Astrocyte of the spinal cord (primary cell): ENCODE measurements at places on chromosomes 4 and X.

- DNase-seq: no peak
Measured at GRCh38 chr4:26094076-26094475, 180.1 kb downstream of the SMIM20 start.

DNA sequence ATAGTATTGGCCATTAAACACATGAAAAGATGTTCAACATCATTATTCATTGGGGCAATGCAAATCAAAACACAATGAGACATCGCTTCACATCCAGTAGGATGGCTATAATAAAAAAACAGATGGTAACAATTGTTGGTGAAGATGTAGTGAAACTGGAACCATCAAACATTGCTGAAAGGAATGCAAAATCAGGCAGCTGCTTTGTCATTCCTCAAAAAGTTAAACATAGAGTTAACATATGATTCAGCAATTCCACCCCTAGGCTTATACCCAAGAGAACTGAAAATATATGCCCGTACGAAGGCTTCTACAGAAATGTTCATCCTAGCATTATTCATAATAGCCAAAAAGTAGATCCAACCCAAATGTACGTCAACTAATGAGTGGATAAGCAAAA, 144.0 kb upstream of the NAP1L5 start:
- DNase-seq: no peak

- DNase-seq: no peak
Measured at GRCh38 chrX:52216541-52216940, 31.9 kb downstream of the MAGED4 start.

GRCh38 chrX:41543668-41544067, 96.5 kb downstream of the NYX start:
- no peak for DNase-seq

DNA sequence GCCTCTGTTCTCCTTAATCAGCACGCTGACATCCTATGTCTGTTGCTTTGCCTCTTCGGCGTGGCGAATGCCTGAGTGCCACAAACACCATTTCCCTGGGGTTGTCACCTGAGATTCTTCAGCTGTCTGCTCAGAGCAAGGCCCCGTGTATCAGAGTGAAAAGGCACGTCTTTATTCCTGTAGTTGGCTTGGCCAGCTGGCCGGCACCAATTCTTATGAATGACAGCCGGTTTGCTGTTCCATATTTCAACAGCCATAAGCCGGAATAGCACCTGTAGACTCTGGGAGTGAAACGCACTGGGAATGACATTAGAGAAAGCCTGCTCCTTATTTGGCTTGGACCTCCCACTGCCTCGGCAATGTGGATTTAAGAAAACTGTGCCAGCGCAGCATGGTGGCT, 89.3 kb downstream of the MGST2 start:
- no peak for DNase-seq

GRCh38 chrX:437661-438390, 51.1 kb upstream of the PPP2R3B start:
- DNase-seq: no peak

DNA sequence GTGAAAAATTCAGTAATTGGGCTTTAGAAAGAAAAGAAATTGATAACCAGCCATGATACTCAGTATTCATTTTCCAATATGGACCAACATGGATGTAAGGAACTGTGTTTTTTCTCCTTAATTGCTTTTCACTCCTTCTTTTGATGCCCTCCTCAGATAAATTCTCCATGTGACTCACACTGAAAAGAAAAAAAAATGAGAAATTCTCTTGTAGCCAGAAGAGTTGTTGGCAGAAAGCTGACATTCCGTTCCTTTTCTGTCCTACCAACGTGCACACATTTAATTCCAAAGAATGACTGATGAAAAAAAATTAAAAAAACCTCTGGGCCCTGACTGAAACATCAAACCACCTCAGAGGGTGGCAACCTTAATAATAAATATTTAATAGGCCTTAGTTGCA, 153.1 kb downstream of the AMELX start:
- DNase-seq: peak; percentile 68

DNA sequence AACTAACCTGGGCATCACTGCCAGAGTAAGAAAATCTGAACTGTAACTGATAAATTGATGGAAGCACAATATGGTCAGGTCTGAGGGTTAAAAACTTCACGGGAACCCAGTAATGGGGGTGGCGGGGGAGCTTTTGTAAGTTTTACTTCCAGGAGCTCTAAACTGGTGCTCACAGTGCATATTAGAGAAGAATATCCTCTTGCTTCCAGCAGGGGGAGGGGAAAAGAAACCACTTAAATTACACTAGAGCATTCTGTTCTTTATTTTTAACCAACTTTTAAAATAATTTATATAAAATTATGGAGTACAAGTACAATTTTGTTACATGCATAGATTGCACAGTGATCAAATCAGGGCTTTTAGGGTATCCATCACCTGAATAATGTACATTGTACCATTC, 33.7 kb downstream of the WDR17 start:
- no peak for DNase-seq

- DNase-seq: no peak
Measured at GRCh38 chrX:131041667-131042066, 16.5 kb upstream of the ARHGAP36 start.

GRCh38 chrX:151704041-151704663, 8.9 kb downstream of the PRRG3 start:
- DNase-seq: no peak

GRCh38 chrX:108131471-108131870, 39.9 kb downstream of the ATG4A start:
- DNase-seq: peak; percentile 19

- DNase-seq: no peak
Measured at GRCh38 chr4:5760246-5760645, 49.2 kb downstream of the EVC start.

- DNase-seq: peak; percentile 60
Measured at GRCh38 chr4:157220371-157220881, at the start of gene GRIA2. TSS of gene GRIA2 (plus strand) at chr4:157220728. CDS start at chr4:157221043, 315 bp downstream.

- no peak for DNase-seq
Measured at GRCh38 chr4:10490996-10491395, 33.8 kb upstream of the ZNF518B start.

- DNase-seq: no peak
Measured at GRCh38 chr4:164358400-164358799, 395.5 kb upstream of the SMIM31 start.

DNA sequence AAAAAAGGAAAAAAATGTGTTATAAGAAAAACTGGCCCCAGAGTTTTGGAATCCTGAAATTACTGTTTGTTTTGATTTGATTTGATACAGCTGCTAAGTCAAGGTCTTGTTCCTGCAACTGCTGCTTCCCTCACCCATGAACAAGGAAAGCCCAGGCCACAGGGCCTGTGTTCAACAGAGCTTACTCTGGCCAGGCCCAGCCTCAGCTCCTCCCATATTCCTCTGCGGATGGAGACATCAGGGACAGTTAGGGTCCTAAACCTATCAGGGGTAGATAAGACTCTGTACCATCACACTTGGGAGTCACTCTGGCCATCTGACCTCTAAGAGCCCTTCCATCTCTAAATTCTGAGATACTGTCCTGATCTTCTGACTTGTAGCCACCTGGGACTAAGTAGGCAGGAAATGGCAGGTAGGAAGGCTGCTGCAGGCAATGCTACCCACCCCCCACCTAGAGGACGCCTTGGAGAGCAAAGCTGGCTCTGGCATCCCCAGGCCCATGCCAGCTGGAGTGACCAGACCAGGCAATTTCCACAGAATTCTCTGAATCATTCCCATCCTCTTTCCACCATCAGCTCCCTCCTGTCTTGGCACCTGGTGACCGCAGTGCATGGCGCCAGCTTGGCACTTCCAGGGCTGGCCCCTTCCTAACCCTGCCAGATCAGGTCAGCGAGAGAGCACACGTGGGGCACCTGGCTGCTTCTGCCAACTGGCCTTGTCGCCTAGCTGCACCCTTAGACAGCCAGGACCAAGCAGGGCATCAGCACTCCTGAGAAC, 58.0 kb upstream of the TMEM33 start:
- no peak for DNase-seq

DNA sequence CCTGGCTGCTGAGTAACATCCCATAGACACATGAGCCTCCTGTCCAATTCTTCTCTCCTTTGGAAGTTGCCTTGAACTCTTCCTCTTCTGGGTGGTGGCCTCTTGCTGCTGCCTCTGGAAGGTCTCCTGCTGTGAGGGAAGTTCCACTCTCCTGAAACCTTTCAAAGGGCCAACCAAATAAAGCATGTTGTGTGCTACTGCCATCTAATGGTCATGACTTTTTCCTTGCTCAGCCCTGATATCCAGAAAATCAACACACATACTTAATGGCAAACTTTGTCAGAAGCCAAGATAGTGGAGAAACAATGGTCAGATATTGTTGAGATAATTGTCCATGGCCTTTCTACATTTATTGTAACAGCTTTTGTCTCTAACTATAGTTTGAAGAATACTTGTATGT, 19.1 kb upstream of the ZXDA start:
- no peak for DNase-seq

- DNase-seq: no peak
Measured at GRCh38 chrX:142076633-142077032, 128.5 kb downstream of the MAGEC2 start.

DNA sequence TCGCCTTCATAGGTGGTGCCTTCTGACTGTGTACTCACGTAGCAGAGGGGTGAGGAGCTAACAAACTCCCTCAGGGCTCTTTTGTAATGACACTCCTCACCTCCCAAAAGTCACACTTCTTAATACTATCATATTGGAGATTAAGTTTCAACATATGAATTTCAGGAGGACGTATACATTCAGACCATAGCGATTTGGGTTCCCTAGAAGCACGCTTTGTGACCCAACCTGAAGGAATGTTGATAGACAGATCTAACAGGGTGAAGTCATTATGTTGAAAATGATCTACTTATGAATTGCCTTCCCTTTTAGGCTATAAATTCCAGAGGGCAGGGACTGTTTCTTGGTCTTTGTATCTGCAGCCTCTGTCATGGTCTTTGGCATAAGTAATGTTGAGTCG, 3.2 kb upstream of the KLHL34 start:
- no peak for DNase-seq

DNA sequence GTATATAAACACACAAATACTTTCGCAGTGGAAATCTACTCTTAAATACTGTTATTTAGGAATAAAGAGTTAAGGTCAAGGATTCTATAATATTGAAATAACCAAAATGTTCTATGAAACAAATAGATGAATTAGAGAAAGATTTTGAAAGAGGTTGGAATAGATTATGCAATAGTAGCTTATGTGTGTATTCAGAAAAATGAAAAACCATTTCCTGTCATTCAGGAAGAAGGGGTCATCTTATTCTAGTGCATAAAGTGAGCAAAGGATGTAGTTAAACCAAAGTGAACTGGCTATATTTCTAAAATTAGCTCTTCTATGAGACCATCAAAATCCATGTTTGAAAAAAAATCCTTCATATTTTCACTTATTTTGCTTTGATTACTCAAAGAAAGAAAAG, 30.0 kb upstream of the MYOZ2 start:
- no peak for DNase-seq

DNA sequence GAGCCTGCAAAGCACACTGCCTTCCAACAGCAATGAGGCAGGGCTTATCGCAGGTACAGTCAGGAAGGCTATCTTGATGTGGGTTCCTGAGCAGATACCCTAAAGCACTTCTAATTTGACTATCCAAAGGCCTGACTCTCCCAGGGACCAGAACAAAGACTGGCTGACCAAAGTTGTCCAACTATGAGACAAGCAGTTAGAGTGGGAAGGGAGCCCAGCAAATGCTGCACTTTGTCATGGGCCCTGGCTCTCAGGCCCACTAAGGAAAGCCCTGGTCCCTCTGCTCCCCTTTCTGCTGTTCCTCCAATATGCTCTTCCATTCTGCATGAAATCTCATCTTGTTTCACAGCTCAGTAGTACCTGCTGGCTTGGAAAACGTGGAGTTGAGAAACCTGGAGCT, 391.0 kb downstream of the RAB28 start:
- no peak for DNase-seq

DNA sequence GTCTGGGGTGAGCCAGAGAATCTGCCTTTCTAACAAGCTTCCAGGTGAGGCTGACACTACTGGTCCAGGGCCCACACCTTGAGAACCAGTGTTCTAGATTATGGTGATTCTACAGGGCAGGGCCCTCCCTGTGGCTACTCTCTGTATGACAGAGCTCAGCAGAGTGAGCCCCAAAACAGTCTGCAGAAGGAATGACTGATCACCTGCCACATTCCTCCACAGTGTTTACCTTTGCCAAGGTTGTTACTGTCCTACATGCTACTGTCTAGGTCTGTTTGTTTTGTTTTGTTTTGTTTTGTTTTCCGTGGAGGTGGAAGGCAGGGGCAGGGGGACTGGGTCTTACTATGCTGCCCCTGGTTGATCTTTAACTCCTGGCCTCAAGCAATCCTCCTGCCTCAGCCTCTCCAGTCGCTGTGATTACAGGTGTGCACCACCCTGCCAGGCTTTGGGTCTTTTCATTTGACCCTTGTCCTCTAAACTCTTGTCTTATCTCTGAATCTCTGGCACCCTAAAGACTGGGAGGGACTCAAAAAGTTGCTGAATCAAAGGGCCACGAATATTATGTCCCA, 45.1 kb downstream of the MAP7D2 start:
- DNase-seq: no peak

DNA sequence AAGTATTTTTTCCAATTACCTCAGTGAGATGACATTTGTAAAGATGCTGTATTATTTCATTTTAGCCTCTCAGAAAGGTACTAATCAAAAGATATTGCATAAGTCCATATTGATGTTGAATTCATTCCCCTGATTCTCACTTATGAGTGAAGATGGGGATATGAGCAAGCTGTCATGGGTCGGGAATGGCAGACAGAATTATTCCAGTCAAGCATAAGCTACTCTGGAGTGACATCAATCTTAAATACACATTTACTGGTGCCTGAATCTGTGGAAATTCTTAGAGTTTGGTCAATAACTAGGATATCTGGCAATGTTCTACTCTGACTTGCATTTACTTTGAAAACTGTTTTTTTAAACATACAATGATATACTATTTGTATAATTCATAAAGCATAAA, 283.8 kb upstream of the PCDH7 start:
- no peak for DNase-seq

- no peak for DNase-seq
Measured at GRCh38 chr4:39526765-39527295, 409 bp downstream of the UGDH start.
